NCI-H1105 (cell line): ENCODE measurements at places on chromosomes 2 and 18.

DNA sequence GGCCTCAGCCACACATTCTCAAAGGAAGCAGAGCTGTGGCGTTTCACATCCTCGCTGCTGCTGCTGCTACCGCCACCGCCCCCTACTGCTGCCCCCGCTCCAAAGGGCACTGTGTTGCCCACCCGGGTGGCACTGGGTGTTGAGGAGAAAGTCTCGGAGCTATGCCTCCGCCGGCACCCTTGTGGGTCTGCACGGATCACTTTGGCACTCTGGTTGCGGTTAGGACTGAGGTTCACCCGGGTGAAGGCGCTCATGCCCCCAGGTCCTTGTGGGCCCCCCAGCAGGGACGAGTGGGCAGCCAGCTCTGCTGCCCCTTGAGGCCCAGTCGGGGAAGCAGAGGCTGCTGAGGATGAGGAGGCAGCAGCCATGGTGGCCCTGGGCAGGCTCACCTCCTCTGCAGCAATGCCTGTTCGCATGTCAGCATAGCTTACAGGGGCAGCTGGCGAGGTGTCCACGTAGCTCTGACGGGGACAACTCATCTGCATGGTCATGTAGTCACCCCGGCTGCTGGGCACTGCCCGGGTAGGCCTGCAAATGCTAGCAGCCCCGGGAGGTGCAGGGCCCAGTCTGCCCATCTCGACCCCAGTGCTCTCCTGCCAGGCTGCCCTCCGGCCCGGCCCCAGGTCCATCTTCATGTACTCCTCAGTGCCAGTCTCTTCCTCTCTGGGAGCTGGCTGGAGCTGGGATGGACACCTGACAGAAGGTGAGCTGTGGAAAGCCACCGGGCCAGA is 4.2 kb downstream of the IRS1 start:
- no peak for DNase-seq

DNA sequence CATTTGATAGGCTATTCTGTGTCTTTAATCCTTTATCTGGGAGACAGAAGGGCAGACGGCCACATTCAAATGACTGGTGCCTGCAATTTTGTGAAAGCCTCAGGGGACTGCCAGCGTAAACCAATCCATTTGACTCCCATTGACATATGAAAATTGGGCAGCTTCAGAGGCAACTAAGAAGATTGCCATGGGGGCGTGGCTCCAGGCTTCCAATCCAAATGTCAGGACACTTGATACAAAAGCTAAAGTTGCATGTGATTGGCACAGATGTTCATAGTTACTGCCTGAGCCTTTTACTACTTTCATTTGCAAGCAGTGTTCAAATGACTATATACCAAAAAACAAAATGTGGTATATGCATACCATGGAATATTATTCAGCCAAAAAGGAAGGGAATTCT is 42.0 kb downstream of the SPC25 start:
- peak; percentile 47 for DNase-seq

DNA sequence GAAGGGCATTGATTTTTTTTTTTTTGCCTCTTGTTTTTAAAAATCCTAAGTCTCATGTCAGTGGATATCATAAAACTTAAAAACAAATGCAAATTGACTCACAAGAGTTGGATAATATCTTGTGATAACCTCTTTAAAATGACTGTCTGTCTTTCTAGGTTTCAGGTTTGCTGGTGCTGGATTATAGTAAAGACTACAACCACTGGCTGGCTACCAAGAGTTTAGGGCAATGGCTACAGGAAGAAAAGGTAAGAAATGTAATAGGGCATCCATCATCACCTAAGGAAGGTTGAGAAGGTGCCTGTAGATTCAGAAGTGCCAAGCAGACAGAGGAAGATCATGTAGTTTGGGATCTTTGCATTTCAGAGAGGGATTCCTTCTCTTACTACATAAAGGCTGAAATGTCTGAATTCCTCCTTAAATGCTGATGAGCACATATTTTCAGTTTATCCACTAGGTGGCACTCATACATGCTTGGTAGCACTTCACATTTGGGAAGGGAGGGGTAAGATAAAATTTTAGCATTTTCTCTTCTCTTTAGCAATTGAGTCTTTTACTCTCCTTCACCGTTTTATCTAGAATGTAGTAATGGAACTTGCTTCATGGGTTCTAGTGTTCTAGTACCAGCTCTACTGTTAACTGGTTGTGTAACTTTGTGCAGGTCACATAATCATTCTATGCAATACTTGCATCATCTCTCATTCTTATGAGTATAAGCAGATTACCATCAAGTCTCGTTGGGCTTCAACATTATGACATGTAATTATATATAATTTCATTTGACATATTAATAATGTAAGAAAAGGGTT is 21.1 kb downstream of the CPS1 start:
- DNase-seq: peak; percentile 13

DNA sequence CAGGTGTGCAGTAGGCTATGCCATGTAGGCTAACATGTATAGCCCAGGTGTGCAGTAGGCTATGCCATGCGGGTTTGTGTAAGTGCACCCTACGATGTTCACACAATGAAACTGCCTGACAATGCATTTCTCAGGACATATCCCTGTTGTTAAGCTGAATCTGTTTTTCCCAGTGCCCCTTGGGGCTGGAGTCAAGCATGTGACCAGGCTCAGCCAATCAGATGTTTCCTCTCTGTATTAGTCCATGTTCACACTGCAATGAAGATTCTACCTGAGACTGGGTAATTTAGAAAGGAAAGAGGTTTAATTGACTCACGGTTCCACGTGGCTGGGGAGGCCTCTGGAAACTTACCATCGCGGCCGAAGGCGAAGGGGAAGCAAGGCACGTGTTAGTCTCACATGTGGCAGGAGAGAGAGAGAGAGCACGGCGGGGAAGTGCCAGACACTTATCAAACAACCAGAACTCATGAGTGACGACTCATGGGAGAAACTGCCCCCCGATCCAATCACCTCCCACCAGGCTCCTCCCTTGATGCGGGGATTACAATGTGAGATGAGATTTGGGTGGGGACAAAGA is 24.2 kb downstream of the ITM2C start:
- DNase-seq: no peak

- DNase-seq: peak; percentile 2
Observed at GRCh38 chr2:147197754-147198483, 646.9 kb upstream of the ACVR2A start.

DNA sequence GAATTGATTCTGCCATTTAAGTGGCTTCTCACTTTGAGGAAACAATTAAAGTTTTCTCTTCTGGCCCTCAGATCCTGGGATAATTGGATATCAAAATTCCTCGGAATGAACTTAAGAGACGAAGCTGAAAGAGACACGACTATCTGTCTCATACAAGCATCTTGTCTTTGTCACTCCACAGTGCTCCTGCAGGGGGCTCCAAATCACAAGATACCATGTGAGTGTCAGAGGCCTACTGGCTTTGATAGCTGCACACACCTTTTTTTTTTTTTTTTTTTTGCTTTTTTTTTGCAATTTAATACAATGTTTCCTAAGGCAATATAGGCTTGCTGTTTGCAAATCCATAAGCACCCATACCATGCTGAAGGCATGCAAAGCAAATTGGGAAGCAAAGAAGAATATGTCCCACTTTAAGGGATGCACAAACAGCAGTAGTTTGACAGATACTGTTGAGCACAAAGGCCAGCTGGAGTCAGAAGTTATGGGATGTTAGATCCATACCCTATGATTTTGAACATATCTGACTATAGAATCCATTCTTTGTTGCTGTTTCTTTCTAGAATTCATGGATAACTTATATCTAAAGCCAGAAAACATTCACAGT is 109.0 kb upstream of the CBLN2 start:
- peak; percentile 4 for DNase-seq

DNA sequence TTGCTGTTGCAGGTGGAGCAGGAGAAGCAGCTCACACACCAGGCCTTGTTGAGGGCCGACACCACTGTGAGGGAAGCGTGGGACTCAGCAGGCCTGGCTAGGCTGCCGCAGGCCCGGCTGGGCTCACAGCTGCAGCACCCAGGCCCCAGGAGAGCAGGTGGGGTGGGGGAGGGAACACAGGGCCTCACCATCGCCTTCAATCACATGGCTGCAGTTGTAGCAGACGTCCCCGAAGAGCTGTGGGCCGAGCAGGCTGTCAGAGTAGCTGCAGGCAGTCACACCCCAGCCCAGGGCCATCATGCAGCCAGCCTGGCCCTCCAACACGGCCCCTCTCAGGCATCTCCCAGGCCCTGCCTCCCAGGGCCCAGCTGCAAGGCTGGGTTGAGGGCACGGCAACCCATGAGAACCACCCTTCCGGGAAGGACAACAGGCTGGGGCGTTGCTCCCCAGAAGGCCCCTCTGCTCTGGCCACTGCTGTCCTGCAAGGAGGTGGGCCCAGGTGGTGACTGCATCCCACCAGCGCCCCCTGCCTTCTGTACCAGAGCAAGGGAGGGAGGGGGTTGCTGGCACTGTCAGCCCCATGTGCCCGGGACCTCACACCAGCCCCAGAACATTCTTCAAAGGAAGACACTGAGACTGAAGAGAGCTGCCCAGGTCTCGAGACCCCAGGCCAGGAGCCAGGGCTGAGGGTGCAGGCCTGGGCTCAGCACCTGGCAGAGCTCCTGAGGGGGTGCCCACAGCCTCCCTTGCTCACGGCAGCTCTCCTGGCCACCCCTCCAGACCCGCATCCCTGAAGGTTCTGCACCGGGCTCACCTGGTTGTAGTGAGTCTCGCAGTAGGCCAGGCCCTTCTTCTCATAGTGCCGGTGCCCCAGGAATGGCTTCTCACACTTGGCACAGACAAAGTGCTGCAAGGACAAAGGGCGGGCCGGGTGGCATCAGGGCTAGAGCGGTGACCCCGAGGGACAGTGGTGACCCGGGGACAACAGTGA is 5.6 kb upstream of the GPR17 start:
- no peak for DNase-seq

- no peak for DNase-seq
Observed at GRCh38 chr2:66675591-66675990, 240.7 kb downstream of the MEIS1 start.

- no peak for DNase-seq
Observed at GRCh38 chr2:212142631-212143030, 396.0 kb downstream of the ERBB4 start.

DNA sequence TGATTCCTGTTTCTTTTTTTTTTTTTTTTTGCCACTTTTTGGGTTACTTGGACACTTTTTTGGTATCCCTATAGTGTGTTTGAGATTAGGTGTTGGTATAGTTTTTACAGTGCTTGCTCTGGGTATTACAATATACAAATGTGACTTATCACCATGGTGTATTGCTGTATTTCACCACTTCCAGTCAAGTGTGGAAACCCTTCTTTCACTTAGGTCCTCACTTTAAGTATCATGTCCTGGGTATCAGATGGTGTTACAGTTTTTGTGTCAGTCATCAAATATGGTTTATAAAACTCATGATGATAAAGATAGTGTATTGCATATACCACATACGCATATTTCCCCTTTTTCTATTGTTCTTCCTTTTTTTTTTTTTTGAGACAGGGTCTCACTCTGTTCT is 1.8 kb downstream of the ATP9B start:
- no peak for DNase-seq
